Progenitor cell of endocrine pancreas (in vitro differentiated cells): ENCODE measurements at places on chromosomes 1 and 21.

DNA sequence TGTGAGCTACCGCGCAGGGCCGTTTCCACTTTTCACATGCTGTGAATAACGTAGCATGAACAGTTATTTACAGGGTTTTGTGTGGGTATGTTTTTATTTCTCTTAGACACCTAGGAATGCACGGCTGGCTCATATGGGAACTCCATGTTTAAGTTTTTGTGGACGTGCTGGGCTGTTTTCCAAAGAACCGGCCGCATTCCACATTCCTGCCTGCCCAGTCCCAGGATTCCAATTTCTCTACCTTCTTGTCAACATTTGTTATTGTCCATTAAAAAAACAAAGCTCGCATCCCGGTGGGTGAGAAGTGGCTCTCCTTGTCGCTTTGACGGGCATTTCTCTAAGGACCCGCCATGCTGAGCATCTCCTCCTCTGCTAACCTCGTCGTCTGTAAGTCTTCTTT lies 47.1 kb upstream of the LRRC3 start:
- no peak for DNase-seq

- no peak for DNase-seq
Measured at GRCh38 chr21:24045775-24046215, 1561.5 kb downstream of the MRPL39 start.

DNA sequence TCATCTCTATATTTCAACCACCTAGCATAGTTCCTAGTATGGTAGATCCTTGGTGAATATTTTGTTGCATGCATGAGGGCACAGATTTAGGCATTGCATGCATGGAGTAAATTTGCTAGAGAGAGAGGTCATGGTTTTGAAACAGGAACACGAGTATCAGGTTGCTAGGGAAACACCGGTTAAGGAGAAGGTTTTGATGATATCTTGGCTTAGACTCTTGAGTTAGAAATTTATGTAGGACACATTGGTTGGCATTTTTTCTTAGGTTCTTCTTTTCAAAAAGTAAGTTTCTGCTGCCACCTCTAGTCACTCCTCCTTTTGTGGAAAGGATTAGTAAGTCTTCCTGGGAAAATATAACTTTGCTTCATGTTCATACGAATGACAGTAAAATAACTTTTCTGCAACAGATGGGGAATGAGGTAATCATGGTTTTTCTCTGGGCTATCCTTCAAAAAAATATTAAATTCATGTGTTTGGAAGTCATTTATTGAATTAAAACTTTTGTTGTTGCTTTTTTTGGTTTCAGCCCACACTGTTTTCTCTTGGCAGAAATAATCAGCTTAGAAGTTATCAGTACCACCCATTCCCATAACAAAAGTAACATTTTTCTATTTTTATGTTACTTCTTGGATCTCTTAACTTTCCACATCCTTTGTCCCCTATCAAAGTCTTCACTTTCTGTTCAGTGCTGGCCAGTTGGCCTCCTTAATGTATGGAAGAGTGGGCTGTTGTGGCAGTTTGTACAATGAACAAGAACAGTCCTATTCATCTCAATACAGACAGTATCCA lies 97.3 kb downstream of the PLA2G4A start:
- no peak for DNase-seq

GRCh38 chr1:9426291-9426711 lies 113.0 kb upstream of the SLC25A33 start:
- no peak for DNase-seq

DNA sequence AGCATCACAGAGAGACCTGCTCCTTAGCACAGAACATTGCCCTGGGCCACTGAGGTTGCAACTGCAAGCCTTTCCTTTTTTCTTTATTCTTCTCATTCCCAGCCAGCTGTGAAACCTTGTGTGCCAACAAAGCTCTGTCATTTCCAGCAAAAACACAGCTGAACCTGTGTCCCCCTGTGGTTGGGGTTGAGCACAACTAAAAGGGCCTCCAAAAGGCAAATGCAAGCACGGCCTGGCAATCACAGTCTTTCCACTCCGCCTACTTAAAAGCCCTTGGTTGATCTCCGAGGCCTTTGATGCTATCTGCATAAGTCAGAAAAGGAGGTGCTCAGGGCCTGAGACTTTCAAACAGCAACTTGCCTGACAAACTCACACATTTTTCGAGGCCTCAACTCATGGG lies 32.7 kb downstream of the SUSD4 start:
- DNase-seq: no peak
